ENCODE measurements at places on chromosomes 6 and 20. TPM values are rescaled to one million over a fixed set of nuclear protein-coding genes. Genes with fewer than 3 reads are reported as not detected.

DNA sequence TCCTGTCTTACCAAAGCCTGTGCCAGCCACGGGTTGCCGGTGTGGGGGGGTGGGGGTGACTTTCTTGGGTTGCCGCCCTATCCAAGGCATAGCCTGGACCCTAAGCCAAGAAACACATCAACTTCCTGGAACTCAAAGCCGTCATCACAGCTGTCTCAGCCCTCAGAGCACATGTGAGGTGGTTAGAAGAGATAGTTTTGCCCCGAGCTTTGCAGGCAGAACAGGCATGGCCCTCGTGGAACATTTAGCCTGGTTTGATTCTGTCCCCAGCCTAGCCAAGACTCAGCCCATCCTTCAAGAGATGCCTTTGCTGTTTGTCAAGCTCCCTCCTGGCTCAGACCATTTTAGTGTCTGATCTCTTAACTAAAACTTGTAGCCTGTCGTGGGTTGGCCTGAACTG is 64.9 kb downstream of the RREB1 start:
- no peak for DNase-seq

DNA sequence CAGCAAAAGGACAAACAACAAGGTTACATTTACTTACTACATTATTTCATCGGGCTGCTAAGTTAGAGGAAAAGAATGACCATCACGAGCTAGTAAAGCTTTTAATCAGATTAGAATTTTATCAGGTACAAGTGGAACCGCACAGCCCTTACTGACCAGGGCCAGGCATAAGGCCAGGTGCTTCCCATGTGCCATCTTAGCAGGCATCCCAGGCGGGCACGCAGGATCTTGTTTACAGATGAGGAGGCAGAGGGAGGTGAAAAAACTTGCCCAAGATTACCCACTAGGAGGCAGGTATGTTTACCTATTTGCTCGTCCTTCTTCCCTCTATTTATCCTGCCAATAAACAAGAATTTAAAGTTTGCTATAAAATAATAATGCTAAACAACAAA is 10.7 kb downstream of the EZR start:
- DNase-seq: no peak

GRCh38 chr20:43459022-43459942 is 1.6 kb downstream of the SRSF6 start:
- peak; percentile 46 for DNase-seq

GRCh38 chr6:3721810-3722621 is 29.5 kb downstream of the PXDC1 start:
- peak; percentile 62 for DNase-seq

GRCh38 chr20:4051413-4052138 is 36.2 kb upstream of the RNF24 start:
- no peak for DNase-seq

GRCh38 chr6:128471907-128472306 is 48.5 kb downstream of the PTPRK start:
- no peak for DNase-seq

- no peak for DNase-seq
Observed at GRCh38 chr20:64090165-64090564, 6.0 kb upstream of the LKAAEAR1 start.

DNA sequence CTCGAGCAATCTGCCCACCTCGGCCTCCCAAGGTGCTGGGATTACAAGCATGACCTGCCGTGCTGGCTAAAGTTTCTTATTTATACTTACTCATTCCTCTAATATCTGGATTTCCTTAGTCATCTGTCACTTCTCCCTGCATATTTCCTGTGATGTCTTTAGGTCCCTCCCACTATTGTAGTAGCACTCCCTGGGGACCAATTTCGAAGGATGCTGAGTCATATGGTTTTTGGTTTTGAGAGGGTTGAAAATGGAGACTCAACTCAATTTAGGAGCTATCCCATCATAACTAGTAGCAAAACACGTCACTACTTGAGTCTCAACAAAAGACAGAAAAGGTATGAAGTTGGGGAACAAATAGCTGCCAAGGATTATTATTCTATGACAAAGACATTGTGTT is 20.2 kb downstream of the MCUR1 start:
- no peak for DNase-seq

DNA sequence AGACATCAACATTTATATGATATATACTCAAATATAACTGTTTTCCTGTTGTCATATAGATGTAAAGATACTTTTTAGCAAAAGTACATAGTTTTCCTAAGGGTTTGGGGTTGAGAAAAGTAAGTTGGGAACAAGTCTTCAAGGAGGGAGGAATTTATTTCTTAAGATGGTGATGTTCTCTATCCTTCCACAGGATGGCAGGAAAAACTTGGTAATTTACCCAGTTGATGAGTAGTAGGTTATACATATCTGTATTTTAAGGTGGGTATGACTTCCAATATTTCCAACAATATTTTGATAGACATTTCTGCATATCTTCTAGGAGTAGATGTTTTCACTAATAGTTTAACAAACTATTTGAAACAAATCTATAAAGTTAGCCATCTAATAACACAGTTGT is 254.4 kb downstream of the RIMS1 start:
- no peak for DNase-seq

- DNase-seq: no peak
Observed at GRCh38 chr20:10465135-10465534, 30.0 kb downstream of the SLX4IP start.

- DNase-seq: no peak
Observed at GRCh38 chr6:29884261-29884660, 56.6 kb downstream of the HLA-G start.

DNA sequence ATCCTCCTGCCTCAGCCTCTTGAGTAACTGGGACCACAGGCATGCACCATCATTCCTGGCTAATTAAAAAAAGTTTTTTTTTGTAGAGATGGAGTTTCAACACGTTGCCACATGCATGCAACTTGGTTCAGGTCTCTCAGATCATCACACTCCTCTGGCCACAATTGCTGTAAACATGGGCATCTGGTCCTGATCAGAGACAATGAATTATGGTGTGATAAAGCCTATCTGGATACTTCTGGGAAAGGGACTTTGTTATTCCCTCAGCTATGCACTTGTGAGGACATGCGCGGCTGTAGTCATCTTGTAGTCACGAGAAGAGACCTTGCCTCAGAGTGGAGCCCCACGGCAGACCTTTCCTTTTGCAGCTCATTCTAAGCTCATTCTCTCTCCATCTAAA is 210.9 kb upstream of the ZFP64 start:
- no peak for DNase-seq

DNA sequence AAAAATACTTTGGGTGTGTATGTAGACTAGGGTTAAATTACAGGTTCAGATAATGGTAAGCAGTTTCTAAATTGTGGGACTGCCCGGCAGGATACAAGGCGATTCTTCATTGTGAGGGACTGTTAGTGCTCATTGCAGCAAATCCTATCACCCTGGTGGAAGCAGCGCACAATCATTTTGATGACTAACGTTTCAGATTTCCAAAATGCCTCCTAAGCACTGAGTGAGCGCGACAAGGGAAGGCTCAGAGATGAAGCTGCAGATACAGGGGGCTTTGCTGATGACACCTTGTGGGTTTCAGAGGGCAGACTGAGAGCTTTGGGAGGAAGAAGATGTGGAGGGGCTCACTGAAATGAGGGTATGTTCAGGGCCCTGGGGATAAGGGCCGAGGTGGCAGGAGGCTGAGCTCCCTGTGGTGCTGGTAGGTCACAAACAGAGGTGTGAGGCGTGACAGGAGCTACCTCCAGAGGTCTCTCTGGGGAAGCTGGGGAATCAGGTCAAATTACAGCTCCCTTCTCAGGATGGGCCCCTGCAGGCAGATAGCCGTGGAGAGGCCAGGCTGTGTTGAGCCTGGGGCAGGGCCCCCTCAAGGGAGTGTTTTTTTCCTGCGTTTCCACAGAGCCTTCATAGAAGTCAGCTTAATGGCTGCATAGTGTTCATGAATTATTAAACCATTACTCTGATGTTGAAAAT is 84.5 kb upstream of the FYN start:
- DNase-seq: no peak

DNA sequence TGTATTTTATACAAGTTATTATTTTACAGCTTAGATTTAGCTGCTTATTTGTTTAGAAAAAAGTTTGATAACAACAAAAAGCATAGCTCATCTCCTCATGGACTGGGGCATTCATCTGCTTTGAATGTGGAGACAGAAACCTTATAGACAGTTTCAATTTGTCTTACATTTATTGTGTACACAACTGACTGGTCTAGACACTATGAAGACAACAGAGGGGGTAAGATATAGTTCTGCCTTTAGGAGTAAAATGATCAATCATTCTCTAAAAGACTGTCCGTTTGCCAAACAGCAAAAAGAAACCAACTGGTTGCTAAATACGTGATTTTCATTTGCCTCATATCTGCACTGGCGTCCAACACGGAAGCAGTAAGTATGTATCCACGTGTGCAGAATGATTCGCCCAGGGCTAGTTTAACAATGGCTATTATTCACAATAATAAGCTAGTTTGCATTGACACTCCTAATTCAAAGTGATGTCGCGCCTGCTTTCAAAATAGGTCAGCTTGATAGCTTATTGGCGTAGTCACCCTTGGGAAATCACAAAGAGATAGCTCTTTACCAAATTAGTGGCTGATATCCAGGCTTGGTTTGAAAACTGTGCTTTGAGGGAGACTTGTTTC is 153.6 kb downstream of the BMP2 start:
- peak; percentile 40 for DNase-seq

FAM83C gene
- polyA plus RNA-seq: not detected

SPINT4 gene
- polyA plus RNA-seq: not detected

BTNL2 gene
- polyA plus RNA-seq: not detected

DDO gene
- 2.2 TPM for polyA plus RNA-seq

GUCA1A gene
- 0.04 TPM for polyA plus RNA-seq

CYP39A1 gene
- 3.6 TPM for polyA plus RNA-seq

ZNF334 gene
- 1.4 TPM for polyA plus RNA-seq

NKAIN4 gene
- not detected for polyA plus RNA-seq
